ENCODE measurements at places on chromosomes 1 and 21.

DNA sequence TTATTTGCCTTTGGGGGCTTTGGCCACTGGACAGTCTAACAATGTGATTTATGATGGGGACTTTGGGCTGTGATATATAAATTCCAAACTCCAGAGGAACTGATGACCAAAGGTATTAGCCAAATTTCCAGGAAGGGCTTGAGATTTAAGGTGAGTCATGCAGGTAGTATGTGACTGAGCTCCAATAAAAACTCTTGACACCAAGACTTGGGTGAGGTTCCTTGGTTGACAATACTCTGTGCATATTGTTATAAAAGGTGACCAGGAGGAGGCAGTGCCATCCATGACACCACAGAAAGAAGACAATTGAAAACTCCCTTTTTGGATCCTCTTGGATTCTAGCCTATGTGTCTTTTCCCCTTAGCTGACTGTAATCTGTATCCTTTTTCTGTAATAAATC lies 392.7 kb upstream of the LRRC7 start:
- DNase-seq: no peak

DNA sequence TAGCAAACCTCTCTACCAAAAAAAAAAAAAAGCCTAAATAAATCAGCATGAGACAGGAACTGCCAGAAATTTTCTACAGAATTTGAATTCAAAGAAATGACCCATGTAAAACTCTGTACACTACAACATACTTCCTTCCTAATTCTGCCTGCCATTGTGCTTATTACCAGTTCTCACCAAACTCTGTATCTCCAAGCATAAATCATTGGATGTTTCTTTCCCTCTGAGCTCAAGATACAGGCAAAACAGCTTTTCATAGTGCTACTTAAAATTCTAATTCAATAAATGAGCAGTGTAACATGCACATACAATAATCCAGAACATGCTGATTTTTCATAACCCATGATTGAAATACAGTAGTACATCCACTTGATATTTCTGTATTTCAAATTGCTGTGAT lies 87.0 kb downstream of the EIF4G3 start:
- no peak for DNase-seq

- DNase-seq: no peak
Measured at GRCh38 chr1:108878678-108879077, 1.9 kb downstream of the GPSM2 start.

DNA sequence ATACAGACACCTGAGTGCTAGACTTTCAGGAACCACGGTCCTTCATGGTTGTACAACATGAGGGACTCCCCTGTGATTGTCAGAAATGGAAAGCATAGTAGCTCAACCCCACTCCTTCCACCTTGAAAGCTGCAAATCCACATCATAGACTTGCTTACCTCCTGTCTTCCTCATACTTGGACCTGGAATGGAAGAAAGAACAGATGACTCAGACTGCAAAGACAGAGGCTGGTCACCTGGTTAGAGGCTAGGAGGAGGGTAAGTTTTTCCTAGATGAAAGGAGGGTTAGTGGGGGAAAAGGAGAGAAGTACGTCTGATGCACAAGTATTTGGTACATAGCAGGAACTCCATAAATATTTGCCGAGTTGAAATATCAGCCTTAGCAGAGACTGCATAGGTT lies 37.2 kb downstream of the LRRC71 start:
- no peak for DNase-seq

- no peak for DNase-seq
Measured at GRCh38 chr21:38220270-38220737, 36.5 kb upstream of the KCNJ15 start.

- DNase-seq: no peak
Measured at GRCh38 chr1:214943054-214943453, 139.5 kb upstream of the KCNK2 start.

DNA sequence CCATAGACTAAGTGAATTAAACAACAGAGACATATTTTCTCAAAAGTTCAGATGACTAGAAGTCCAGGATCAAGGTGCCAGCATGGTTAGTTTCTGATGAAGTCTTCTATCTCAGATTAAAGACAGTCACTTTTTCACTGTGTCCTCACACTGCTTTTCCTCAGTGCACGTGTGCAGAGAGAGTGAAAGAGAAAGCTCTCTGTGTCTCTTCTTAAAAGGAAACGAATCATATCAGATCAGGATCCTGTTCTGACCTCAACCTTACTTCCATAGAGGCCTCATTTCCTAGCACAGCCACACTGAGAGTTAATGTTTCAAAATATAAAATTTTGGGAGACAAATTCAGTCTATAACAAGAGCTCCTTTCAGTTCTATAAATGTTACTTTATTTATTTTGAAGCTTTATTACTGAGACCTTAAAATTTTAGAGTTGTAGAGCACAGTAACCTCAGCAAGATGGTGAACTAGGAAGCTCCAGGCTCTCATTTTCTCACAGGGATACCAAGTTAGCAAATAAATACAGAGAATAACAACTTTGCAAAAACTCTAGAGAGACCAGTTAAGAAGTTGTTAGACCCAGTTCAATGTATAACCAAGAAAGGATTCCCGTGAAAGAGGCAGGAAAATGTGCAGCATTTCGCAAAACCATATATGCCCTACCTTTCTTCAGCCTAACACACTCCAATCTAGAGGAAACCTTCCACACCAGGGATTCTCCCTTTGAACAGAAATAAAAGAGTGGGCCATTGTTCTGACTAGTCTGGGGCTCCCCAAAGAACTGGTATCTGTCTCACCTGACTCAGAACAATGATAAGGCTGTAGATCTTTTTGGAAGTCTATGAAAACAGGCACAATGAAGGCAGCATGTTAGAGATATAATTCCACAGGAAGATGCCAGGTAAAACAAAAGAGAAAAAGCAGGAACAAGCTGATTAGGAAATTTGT lies 372.2 kb downstream of the MRPL39 start:
- no peak for DNase-seq

- peak; percentile 34 for DNase-seq
Measured at GRCh38 chr1:222314839-222315238, 233.1 kb downstream of the HHIPL2 start.
